ENCODE measurements at places on chromosomes 16 and 17.

DNA sequence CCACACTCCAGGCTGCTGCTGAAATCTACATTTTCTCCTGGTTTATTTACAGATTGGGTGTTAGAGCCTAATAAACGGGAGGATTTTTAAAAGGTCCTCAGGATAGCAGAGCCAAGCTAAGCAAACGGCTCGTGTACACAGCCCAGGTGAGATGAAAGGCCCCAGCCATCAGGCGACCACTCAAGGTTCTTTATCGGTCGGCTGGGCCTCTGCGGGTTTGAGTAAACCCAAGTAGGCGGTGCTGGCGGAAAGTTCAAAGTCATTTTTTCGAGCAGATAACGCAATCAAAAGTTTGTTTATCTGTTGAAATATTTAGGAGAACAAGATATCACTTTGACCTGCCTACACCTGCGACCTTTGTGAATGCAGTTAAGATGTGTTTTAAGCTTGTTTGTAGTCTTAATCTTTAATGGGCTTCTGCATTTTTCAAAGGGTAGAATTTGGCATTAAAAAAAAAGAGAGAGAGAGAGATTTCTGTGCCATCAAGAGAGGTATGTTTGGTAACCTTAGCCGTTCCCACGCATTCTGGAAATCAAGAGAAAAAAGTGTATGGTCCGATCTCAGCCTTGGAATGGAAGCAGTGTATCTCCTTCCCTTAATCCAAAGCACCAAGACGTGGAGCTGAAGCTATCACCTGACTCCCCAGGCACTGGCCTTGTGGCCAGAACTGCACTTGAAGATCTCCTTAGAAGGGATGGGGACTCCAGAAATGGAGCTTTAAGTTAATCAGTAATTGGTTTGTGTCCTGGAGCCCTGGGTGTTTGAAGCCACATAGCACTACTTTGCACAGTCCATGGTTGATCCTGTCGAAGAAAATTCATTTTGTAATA is 301.7 kb upstream of the IRX5 start:
- DNase-seq: no peak

- DNase-seq: no peak
Observed at GRCh38 chr17:50584116-50584515, 23.6 kb downstream of the CACNA1G start.

DNA sequence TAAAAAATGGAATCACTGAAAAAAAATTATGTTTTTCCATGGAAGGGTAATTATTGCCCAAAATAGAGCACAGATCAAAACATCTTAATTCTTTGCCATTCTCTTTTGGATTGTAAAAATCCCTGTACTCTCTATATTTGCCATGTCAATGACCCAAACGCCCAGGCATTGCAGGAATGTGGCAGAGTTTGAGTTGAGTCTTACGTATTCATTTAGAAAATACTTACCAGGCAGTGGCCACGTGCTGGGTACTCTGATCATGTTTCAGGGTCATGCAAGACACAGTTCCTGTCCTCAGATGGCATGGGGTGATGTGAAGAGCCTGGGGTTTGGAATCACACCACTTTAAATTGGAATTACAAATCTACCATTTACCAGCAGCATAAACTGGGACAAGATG is 267.7 kb downstream of the ABCC12 start:
- DNase-seq: no peak

- DNase-seq: no peak
Observed at GRCh38 chr17:32461498-32461852, 17.2 kb downstream of the PSMD11 start.

- DNase-seq: no peak
Observed at GRCh38 chr17:34201767-34202166, 53.3 kb upstream of the CCL2 start.

- no peak for DNase-seq
Observed at GRCh38 chr16:71647391-71647790, 21.4 kb downstream of the MARVELD3 start.

GRCh38 chr17:63099425-63099824 is 133.4 kb downstream of the TANC2 start:
- DNase-seq: no peak
